ENCODE measurements at places on chromosomes 4 and X.

- DNase-seq, result peak; percentile 1
Measured at GRCh38 chrX:18674417-18674787, 2.5 kb upstream of the RS1 start.

DNA sequence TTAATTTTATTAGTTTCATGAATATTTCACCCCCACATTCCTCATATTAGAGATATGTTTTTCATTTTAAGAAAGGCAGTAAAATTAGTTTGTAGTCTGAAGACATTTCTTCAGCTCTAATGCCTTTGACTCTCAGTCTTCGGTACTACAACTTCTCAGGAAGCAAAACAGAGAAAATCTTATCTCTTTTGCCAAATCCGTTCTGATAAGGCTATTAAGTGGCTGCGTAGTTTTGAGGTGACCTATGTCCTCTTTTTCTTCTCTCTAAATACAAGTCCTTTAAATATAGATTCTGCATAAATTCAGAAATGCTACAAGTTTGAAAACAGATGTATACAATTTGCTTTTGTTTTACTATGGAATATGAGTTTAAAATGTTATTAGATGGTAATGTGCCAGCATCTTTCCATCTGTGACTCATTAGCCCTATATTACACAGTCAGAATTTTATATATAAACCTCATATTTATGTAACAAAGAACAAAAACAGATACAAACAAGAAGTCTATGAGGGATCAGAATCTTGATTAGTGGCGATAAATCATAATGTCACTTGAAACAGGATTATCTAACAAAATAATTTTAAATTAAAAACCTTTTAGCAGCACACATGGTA is 181.2 kb upstream of the ETNPPL start:
- no peak for DNase-seq

- DNase-seq, result no peak
Measured at GRCh38 chrX:82029571-82030218, 827.8 kb downstream of the SH3BGRL start.

DNA sequence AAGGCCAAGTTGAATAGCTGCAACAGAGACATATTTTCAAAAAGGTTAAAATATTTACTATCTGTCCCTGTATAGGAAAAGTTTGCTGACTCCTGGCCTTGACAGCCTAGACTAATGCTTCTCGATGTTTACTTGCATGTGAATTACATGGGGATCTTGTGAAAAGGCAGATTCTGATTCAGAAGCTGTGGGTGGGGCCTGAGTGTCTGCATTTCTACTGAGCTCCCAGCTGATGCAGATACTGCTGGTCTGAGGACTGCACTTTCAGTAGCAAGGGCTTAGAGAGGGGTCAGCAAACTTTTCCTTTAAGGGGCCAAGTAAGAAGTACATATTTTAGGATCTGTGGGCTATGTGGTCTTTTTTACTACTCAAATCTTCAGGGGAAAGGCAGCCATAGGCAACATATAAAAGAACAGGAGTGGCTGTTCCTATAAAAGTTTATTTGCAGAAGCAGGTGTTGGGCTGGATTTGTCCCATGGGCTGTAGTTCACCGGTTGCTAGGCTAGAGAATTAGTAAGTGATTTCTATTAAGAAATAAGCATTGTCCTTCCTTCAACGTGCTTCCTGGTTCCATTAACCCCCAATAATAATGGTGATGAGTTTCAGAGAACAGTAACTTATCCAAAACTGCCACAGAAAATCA is 97.2 kb upstream of the PDE5A start:
- DNase-seq, result no peak

- DNase-seq, result no peak
Measured at GRCh38 chr4:80125252-80126177, 52.5 kb upstream of the ANTXR2 start.

DNA sequence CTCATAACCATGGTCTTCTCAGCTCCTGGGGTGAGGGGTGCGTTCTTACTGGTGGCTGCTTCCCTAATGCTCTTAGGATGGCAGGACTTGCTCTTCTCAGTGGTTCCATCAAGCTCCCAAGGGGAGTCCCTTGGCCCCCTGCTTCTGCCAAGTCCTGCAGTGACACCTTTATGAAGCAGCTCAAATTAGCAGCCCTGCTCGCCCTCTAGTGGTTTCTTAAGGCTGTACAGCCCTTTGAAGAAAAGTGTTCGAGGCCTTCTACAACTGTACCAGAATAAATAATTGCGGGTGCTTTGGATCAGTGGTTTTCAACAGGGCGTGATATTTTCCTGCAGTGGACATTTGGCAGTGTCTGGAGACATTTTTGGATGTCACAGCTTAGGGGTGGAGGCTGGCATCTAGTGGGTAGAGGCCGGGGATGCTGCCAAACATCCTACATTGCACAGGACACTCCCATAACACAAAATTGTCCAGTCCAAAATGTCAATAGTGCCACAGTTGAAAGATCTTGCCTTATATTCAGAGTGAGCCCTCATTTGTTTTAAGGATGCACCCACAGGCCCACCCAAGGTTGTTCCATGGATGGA is 204.7 kb upstream of the S100G start:
- DNase-seq, result no peak

DNA sequence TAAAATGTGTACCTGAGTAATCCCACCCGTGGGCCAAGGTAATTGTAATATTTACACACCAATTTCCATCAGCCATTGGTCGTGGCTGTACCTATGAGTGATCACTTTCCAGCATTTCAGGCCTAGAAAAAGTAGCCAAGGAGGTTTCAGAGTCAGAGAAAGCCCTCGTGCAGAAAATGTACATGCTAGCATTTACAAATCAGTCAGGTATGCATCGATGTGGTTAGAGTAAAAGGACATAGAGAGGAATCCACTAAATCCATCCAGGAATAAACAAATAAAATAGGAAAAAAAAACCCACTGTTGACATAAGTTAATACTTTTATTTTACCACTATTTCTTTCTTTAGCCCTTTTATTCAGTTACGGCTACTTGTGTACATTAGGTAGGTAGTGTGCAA is 256.8 kb downstream of the TRIML1 start:
- DNase-seq, result no peak

- no peak for DNase-seq
Measured at GRCh38 chrX:107894038-107894437, 68.4 kb downstream of the MID2 start.

DNA sequence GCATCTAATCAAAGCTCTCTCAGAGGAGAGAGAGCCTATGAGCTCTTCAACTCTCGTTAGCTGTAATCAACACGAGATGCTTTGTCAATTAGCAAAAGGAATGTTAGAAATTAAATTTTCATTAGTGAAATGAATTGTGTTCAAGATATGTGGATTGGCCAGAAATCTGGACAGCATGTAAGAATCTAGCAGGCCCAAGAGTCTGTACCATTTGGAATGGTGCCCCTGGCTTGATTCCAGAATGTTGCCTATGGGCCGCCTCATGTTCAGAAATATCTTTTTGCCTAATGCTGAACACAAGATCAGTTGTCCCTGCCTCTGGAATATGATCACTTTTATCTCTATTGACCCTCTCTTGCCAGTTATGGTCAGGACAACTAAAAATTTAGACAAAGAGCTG is 88.2 kb downstream of the RBM46 start:
- DNase-seq, result no peak

DNA sequence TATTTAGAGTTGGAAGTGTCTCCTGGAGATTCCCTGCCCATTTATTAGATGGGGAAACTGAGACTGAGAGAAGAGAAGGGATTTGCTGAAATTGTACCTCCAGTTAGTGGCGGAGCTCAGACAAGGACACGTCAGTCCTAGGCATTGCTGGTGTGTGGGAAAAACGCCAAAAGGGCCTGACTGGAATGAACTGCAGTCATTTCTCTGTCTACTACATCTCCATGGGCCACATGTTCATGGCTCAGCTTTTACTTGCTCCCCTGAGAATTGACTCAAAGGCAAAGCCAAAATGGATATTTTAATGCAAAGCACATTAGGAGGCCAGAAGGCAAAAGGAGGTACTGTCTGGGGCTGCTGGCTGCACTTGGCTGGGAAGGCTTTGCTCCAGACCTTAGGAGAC is 3.9 kb downstream of the TFDP3 start:
- no peak for DNase-seq

DNA sequence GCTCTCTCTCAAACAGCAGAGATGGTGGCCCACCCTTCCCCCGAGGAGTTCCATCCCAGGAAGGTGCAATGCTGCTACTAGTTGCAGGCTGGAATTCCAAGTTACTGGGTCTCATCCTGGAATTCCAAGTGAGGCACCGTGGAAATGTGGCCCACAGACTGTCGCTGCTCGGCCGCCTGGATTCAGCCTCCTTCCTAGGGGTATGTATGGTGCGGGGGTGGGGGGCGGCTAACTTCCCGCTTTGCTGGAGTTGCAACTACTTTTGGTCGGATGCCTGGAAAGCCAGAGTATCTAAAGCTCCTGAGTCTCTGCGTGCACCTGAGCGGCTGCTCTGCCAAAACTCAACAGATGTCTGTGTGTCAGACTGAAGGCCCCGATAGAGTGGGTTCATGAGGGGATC is 1146.2 kb downstream of the RPA4 start:
- DNase-seq, result no peak

DNA sequence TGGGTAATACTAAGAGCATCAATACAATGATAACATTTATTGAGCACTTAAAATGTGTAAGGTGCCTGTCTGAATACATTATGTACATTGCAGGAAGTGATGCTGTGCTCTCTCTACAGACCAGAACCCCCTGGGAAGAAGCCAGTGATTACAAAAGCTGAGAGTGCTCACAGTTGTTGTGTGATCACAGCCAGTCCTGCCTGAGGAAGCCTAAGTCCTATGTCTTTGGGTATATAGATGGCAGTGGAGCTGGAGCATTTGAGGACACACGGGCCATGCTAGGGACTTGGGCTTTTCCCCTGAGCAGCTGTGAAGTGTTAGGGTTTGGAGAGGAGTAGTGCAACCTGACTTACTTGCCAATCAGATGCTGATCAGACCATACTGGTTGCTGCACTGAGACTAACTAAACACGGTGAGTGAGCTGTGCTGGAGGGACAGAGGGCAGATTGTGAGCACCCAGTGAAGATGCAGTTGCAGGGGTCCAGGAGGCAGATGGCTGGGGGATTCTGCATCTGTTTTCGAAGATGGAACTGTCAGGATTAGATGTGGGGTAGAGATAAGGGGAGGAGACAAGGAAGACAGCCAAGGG is 60.8 kb upstream of the TBC1D14 start:
- no peak for DNase-seq

DNA sequence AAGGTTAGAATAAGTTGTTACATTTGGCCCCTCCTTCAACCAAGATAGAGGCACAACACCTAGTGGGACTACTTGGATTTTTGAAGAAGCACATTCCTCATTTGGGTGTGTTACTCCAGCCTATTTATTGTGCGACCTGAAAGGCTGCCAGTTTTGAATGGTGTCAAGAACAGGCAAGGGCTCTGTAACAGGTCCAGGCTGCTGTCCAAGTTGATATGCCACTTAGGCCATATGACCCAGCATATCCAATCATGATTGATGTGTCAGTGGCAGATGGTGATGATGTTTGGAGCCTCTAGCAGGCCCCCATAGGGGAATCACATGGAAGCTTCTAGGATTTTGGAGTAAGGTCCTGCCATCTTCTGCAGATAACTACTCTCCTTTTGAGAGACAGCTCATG is 35.5 kb upstream of the UGT2B4 start:
- DNase-seq, result no peak

DNA sequence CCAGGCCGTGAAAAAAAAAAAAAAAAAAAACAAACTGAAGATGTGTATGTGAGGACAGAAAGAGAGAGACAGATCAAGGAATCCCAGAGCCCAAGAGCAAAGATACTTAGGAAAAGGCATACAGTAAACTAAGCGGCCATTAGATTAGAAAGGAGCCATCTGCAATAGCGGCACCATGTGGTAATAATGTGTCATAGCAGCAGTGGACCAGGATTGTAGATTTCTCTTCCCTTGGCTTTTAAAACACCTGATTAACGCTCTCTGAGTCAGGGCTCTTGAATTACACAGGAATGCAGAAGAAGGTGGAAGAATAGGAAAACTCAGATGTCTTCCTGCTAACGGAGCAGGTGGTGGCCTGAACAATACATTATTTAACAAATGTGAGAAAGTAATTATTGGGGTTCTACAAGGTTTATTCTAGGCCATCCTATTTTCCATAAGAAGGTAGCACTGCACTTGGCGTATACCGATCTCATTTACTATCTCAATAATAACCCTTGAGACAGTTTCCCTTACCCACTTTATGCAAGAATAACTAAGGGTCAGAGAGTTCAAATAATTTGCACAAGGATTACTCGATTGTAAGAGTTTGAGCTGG is 182.7 kb downstream of the KCNIP4 start:
- DNase-seq, result no peak

GRCh38 chr4:76651616-76652015 is 216.6 kb downstream of the SHROOM3 start:
- DNase-seq, result no peak

- DNase-seq, result no peak
Measured at GRCh38 chr4:173878701-173879100, 348.7 kb upstream of the HAND2 start.

Data from stimulated activated CD8-positive, alpha-beta memory T cell treated with anti-CD3 and anti-CD28 coated beads, Interleukin-7, amount 100 ng/mL, for 48 hours (primary cell).